Activated CD4-positive, alpha-beta T cell treated with anti-CD3 and anti-CD28 coated beads for 36 hours (primary cell): ENCODE measurements at places on chromosomes 4 and X.

- no peak for DNase-seq
Measured at GRCh38 chr4:1871471-1872021, 353 bp downstream of the NSD2 start.

DNA sequence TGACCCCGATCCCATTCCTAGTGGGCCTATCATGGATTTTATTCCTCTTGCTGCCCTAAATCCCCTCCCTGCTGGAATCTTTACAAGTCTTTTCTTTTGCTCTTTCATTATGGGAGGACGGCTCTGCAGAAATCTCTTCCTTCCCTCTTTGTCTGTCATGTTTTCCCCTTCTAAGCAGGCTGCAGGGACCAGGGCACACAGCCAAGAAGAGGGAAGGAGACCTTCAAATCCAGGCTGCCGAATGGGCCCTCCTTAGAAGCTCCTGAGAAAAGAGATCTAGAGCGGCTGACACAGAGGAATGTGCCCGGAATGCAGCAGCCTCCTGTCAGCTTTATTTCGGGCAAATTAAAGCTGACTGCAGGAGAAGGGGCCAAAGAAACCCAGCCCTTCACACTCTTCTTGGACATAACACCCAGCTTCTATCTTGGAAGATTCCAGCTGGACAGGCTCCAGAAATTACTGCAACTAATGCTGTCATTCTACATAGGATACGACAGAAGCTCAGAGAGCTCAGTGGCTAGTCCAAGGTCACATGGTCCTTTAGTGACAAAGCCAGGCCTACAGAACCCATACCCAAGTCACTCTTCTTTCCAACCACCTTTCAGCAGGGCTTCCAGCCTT is 187.8 kb upstream of the NHS start:
- DNase-seq = no peak

GRCh38 chrX:2547736-2548135 is 47.0 kb upstream of the DHRSX start:
- no peak for DNase-seq

- DNase-seq = no peak
Measured at GRCh38 chr4:184413261-184414046, 60.9 kb downstream of the IRF2 start.

- DNase-seq = peak; percentile 32
Measured at GRCh38 chr4:145808848-145809512, 129.0 kb downstream of the C4orf51 start.

GRCh38 chrX:18545771-18546170 is 120.4 kb downstream of the CDKL5 start:
- DNase-seq = no peak

- no peak for DNase-seq
Measured at GRCh38 chrX:31217084-31217483, 145.2 kb upstream of the FTHL17 start.

- DNase-seq = no peak
Measured at GRCh38 chr4:175970072-175970471, 95.6 kb upstream of the WDR17 start.

- DNase-seq = no peak
Measured at GRCh38 chr4:111693758-111694157, 451.5 kb upstream of the FAM241A start.

GRCh38 chrX:142156567-142156966 is 48.5 kb downstream of the MAGEC2 start:
- no peak for DNase-seq

GRCh38 chr4:113673450-113673849 is 88.1 kb downstream of the CAMK2D start:
- peak; percentile 70 for DNase-seq

DNA sequence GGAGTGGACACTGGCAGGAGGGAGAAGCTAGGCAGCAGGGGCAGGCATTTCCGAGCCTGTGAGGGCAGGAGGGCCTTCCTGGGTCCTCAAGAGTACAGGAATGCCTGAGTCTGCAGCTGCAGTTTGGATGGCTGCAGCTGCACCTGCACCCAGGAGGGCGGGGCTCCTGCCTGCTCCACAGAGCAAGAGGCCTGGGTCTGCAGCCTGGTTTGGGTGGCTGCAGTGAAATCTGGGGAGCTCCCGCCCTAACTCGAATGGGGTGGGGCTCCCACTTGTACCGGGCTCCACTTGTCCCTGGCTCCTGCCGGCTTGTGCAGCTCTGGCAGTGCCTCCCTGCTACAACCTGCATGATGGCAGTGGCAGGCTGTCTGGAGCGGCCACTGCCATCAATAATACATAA is 436.0 kb downstream of the ARHGAP24 start:
- no peak for DNase-seq

- no peak for DNase-seq
Measured at GRCh38 chr4:126396703-126397102, 1081.9 kb downstream of the FAT4 start.

GRCh38 chr4:38092701-38093100 is 132.5 kb downstream of the PTTG2 start:
- DNase-seq = no peak

DNA sequence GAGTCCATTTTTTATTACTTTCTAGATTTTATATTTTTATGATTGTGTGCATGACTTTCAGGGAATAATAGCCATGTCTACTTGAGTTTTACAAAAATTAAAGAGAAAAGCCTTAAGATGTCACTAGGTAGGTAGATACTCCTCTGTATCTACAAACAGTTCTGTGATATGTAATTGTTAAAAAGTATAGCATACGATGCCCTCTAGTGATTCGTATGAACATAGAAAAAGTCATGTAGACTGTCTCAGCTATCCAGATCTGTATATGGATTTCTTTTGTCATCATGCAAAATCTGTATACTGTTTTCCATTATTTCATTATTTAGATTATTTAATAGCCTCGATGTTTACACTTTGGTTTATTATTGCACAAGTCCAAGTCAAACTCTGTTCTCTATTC is 856.6 kb downstream of the CENPC start:
- no peak for DNase-seq

DNA sequence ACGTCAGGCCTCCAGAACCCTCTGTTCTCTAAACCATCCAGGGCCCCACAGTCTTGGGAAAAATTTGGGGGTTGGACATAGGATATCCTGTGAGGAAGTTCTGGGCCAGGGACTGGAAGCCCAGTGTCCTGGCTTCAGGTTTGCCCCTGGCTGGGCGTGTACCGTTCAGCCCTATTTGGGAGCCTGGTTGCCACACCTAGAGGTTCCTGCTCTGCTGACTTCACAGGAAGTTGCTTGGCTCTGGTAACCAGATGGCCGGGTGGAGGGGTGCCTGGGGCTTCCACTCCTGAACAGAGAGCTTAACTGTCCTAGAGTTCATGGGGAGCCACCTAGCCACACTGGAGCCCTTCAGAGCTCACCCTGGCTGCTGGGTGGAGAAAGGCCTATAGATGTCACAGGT is 1.1 kb downstream of the TAFAZZIN start:
- DNase-seq = peak; percentile 52

- peak; percentile 15 for DNase-seq
Measured at GRCh38 chr4:26751838-26752237, 108.8 kb upstream of the STIM2 start.

GRCh38 chr4:185232370-185232769 is 23.0 kb downstream of the SNX25 start:
- no peak for DNase-seq

GRCh38 chrX:154818916-154819770 is 13.9 kb upstream of the MPP1 start:
- no peak for DNase-seq

DNA sequence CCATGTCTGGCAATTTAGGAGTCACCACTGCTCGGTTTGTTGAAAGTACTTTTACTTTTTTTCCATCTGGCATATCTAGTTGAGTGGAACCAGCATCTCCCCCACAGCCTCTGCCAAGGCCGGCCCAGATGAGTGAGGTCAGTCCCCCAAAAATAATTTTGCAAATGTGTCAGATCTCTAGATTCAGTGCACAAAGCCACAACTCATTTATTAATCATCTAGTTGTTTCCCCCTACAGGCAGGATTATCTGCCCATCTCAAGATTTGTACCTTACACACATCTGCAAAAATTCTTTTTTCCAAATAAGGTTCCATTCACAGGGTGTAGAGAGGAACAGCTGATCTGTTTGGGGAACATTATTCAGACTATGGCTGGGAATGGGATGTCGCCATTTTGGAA is 174.0 kb upstream of the MXRA5 start:
- DNase-seq = no peak

DNA sequence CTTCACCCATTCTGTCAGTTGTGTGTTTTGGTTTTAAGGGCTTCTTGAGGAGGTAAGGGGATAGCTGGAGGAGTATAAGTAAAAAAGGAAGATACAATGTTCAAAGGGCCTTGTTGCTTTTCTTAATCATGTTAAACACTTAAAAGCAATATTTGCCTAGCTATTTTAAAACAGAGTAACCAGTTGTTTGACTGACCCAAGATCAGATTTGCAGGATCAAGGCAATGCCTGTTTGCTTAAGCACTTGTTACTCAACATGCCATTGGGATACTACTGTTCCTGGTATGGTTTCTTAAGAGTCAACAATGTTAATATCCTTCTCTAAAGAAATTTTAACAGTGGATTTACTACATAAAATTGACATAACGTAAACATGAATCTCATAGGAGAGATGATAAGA is 2.6 kb downstream of the DCLK2 start:
- no peak for DNase-seq

GRCh38 chr4:40395908-40396793 is 61.0 kb downstream of the CHRNA9 start:
- DNase-seq = no peak

GRCh38 chr4:45385306-45385705 is 659.0 kb upstream of the GNPDA2 start:
- DNase-seq = no peak
